Fibroblast of skin of abdomen (primary cell): ENCODE measurements at places on chromosomes 2 and 18.

- DNase-seq, result no peak
Measured at GRCh38 chr18:73711256-73711655, 436.4 kb downstream of the FBXO15 start.

- no peak for DNase-seq
Measured at GRCh38 chr2:164690361-164690760, 69.1 kb upstream of the GRB14 start.

- no peak for DNase-seq
Measured at GRCh38 chr2:46161911-46162310, 135.3 kb upstream of the EPAS1 start.

- peak; percentile 39 for DNase-seq
Measured at GRCh38 chr2:185372188-185372587, 366.4 kb upstream of the FSIP2 start.

DNA sequence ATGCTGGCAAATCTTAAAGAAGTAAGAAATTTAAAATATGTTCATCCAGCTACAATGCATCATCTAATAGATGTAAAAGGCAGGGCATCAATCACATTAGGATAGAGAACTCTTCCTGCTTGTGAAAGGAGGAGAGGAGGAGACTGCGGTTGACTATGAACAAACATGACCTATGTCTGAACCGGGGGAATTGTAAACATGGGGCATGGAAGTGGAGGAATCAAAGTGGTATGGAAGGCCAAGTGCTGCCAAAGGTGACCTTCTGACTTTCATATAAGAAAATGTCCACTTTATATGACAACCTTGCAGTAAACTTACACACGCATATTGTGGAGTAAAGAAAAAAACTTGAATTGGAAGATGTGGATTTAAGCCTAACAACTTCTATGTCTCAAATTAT lies 20.0 kb upstream of the SLC8A1 start:
- DNase-seq, result no peak

DNA sequence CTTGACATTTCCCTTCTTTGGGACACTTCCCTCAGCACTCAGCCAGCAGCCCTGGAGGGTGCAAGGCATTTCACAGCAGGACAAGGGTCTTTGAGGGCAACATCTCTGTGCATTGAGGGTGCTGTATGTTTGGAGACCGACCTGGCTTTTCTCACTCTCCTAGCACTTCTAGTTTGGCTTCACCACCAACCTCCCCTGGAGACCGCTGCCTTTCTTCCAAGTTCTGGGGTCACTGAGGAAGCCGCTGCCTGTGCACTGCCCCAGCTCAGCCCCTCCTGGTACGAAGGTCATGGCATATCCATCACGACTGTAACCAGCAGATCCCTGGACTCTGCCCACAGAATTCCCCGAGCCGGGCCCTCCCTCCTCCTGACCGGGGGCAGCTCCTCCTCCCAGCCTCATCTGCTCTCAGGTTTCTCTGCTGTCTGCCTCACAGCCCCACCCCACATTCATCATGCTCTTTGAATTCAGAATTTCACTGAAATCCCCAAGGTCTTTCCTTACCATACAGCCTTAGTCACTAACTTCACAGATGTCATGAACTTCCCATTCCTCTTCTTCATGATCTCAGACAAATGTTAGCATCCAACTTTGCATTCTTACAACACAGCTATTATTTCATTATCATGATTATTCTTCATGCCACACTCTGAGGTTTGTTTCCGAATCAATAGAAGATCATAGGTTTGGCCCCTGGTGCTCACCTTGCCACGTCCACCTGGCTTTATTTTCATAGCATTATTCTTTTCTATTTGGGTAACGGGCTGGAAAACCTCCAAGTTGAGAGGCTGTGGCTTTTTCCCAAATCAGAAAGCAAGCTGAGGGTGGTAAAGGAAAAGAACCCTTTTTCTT lies 113.0 kb upstream of the COPS8 start:
- peak; percentile 95 for DNase-seq

DNA sequence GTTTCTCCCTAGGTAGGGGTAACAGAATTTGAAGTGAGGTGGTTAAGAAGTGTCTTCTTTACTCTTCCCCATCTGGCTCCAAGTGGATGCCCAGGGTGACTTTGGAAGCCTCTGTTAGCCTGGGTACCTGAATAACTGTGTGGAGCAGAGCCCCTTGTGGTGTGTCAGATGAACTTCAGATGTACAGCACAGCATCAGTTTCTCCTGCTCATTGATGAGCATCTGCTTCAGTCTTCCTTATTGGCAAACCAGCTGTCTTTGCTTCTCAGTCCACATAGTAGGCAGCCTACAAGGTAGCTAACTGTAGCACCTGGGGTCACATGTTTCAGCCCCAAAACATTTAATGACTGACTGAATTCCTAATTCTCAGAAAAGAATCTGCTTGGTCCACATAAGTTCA lies 56.2 kb upstream of the ATP8B1 start:
- DNase-seq, result peak; percentile 13

DNA sequence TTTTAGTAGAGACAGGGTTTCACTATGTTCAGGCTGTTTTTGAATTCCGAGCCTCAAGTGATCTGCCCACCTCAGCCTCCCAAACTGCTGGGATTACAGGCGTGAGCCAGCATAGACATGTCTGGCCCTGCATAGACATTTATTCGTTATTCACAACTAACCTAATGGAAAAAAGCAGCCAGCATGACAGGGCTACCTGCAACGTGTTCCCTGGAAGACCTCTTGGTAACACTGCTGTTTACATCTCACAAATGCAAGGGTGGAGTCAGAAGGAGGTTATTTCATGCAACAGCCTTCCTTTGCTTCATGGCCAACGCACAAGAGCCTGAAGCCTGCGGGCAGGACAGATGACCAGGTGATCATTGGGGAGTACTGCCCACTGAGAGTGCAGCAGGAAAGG lies 9.2 kb downstream of the SERPINE2 start:
- DNase-seq, result no peak

- no peak for DNase-seq
Measured at GRCh38 chr2:105924932-105925331, 180.2 kb downstream of the NCK2 start.

DNA sequence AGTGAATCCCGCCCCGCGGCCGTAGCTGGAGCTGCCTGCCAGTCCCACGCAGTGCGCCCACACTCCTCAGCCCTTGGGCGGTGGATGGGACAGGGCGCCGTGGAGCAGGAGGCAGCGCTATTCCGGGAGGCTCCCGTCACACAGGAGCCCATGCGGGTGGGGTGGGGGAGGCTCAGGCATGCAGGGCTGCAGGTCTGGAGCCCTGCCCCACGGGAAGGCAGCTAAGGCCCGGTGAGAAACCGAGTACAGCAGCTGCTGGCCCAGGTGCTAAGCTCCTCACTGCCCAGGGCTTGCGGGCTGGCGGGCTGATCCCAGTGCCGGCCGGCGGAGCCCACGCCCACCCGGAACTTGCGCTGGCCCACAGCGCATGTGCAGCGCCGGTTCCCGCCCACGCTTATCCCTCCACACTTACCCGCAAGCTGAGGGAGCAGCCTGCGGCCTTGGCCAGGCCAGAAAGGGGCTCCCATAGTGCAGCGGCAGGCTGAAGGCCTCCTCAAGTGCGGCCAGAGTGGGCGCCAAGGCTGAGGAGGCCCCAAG lies 1152.8 kb upstream of the CELF4 start:
- DNase-seq, result no peak

DNA sequence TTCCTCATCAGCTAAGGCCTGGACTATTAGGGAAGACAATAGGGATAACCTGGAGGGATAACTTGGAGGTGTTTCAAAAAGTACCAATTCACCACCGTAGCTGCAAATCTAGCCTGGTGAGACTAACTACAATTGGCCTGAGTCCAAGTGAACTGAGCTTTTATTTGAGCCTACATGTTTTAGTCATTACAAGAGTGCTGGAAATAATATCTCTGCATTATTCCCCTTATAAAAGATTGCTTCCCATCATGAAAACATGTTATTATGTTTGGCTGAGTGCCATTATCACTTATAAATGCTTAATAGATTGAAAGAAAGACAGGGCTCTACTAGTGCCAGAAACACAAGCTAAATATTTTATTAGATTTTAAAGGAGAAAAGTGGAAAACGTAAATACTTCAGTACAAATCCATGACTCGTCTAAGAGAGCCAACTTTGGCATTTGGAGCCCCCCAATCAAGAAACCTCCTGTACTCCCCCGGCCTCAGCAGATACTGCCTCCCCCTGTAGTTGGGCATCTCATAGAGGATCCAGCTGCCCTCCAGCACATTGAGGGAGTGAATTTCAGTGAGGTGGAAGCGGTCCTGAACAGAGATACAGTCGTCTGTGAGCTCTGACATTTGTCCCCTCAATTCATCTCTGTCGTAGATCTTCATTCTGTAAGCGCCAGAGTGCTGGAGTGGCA lies 3.6 kb downstream of the CRYGB start:
- DNase-seq, result peak; percentile 7

DNA sequence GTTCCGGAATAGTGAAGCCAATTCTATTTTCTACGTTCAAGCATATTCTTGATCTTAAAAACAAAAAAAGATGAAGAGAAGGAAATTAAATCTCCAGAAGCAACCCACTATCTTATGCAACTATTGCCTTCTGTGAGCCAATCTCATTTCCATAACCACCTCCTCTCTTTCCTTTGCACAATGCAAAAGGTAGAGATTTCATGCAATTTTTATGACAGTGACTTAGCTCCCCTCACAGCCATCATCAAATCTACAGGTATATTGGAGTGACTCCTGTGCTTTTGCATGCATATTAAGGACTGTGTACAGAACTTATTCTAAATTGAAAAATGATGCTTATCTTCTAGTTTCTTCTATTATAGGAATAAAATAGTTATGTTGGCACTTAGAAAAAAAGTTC lies 191.8 kb downstream of the DCC start:
- DNase-seq, result no peak

GRCh38 chr18:54280220-54280569 lies 10.9 kb downstream of the POLI start:
- DNase-seq, result no peak

DNA sequence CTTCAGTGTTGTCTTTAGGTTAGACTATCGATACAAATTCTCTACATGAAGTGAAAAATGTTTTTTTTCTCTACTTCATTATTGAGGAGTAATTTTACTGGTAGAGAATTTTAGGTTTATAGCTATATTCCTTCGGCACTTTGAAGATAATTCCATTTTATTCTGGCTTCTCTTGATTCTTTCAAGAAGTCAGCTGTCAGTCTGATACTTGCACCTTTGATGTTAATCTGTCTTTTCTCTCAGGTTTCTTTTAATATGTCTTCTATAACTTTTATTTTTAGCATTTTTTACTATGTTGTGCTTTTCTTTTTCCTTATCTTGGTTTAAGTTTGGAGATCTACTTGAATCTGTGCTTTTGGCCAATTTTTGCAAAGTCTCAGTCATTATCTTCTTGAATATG lies 18.6 kb downstream of the TSPYL6 start:
- no peak for DNase-seq

DNA sequence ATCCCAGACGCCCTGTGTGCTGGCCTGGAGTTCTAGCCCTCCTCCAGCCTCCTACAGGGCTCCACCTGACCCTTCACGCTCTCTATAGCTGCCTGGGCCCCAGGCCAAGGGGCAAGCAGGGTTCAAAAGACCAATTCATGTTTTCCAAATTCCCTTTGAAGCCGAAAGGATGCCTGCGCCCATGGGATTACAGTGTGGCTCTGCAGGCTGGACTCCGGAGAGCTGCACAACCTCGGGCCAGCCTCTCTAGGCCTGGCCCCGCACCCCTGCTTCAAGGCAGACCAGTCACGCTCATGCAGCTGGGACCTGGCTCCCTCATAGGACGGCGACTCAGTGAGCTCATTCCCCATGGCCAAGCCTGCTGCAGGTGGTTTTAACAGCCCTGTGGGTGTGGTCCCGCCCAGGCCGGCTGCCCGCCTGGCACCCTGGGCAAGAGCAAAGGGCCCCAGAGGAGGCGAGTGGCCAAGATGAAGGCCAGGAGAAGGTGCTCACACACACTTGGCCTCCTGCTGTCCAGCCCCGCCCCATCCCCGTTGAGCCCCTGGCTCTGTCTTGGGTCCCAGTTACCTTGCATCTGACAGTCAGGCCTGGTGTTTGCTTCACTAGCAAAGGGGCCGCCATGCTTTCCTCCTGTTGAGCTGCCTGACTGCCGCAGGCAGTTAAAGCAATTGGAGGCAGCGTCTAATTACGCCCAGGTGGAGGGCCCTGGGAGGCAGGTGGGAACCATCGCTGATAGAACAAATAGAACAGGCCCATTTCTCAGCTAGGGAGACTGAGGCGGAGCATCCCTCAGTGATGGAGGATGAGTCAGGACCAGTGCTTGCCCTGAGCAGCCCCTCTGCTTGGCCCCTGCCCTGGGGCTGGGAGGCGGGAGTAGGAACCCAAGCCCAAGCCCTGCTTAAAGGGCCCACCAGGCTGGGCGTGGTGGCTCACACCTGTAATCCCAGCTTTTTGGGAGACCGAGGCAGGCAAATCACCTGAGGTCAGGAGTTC lies 56.9 kb downstream of the SMAD7 start:
- DNase-seq, result no peak

- no peak for DNase-seq
Measured at GRCh38 chr2:218745160-218745558, 34.5 kb downstream of the TTLL4 start.
